Lung (tissue), 17 donors: ENCODE measurements at places on chromosomes 6 and 20. TPM values are rescaled to one million over a fixed set of nuclear protein-coding genes. Genes with fewer than 3 reads are reported as not detected.

CDH26 gene
- 5.7 TPM for polyA plus RNA-seq

PTCHD4 gene
- polyA plus RNA-seq = 0.03 TPM

MAS1 gene
- 0.02 TPM for polyA plus RNA-seq

MOXD1 gene
- polyA plus RNA-seq = 4.5 TPM

SPACA1 gene
- not detected for polyA plus RNA-seq

SMPDL3A gene
- 37.7 TPM for polyA plus RNA-seq

RTN4IP1 gene
- 4.7 TPM for polyA plus RNA-seq

DNA sequence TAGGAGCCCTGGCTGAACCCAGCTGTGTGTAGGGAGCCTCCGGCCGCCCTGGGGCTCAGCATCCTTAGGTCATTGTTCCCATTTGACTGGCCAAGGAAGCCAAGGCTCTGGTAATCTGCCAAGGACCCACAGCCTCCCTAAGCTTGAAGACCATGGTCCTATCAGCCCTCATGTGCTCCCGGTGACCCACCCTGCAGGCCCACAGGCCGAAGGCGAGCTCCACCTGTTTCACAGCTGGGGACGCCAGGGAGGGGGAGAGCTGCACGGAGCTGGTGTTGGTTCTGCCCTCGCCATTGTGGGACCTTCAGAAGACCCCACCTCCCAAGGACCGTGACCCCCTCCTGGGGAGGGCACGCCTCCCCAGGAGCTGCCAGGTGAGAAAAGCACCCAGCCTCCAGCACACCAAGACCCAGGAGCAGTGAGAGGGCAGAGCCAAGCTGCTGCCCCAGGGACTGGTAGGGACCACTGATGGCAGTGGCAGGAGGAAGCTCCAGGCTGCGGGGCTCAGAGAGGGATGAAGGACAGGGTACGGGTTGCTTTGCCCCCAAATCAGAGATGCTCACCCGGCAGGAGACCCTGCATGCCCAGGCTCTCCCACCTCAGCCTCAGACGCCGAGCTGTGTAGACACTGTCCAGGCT, 30.7 kb upstream of the MRGBP start:
- DNase-seq = no peak

DNA sequence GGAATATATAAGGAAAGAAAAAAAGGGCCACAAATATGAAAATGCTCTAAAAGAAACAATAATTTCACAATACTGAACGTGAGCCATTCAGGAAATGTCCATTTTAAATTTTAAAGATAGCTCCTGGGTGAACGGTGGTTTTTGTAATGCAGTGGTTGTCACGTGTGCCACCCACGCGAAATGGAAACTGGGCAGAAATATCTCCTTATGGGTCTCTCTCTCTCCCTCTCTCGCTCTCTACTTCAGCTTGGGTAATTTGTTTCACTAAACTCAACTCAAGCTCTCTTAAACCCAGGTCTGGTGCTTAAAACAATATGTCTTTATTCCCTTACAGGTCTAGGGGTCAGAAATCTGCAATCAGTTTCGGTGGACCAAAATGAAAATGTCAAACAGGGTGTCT, 150.8 kb downstream of the OR2B2 start:
- no peak for DNase-seq

- no peak for DNase-seq
These were observed 7.5 kb downstream of the NFATC2 start for GRCh38 chr20:51535075-51535386.

DNA sequence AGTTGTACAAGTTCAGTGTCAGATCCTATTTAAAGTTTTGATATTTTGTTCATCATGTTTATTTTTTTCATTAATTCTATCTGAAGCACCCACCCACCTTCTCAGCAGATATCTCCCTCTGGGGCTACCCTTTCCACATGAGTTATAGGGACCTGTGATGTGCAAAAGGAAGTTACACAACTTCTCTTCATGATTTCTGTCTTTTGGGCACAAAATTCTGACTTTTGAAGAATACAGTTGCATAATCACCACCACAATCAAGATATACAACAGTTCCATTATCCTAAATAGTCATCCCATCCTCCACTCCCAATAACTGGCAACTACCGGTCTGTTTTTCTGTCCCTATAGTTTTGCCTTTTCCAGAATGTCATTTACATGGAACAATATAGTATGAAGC, 13.8 kb upstream of the FUCA2 start:
- DNase-seq = no peak

DNA sequence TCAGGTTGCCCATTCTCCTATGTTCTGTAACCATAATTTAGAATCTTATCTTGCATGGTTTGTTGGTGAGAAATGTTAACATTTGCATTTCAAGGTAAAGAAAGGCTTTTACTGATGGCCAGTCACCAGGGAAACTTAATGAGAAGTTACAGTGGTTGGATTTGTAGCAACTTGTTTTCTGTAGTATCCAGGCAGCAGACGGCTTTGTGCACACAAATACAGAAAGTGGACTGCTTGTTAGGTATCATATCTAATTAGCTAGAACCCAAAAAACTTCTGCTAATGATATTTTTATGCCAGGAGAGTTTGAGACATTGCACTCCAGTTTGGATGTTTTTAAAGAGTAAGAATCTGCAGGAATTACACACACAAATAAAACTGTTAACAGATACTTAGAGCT, 578.0 kb downstream of the DOK5 start:
- DNase-seq = no peak

DNA sequence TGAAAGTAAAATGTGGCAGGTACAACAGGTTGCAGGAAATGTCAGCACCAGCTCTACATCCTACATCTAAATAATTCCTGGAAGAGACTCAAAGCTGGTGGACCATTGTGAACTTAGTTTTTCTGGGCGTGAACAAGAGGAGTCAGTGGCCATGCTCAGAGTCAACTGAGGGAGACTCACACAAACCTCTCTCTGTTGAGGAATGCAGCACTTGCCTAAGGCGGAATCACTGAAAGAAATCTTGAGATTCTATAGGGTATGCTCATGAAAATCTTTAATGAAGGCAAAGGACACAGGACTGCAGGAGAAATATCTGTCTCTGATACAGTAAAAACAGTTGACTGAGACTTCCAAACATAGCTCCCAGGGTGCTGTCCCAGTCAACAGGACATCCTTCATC, 22.5 kb downstream of the SLC17A4 start:
- DNase-seq = no peak

GRCh38 chr6:18845896-18846295, 458.7 kb downstream of the RNF144B start:
- DNase-seq = no peak

GRCh38 chr6:156851454-156851921, 74.3 kb downstream of the ARID1B start:
- no peak for DNase-seq

- no peak for DNase-seq
These were observed 27.1 kb downstream of the C20orf173 start for GRCh38 chr20:35502352-35502751.
